ENCODE measurements at places on chromosomes 3 and 15. TPM values are rescaled to one million over a fixed set of nuclear protein-coding genes. Genes with fewer than 3 reads are reported as not detected.

TM6SF1 gene
- 1.7 TPM for total RNA-seq

GRCh38 chr3:122728186-122728585 is 47.5 kb downstream of the PARP14 start:
- no peak overlapping the region for H3K27ac ChIP-seq
- no peaks in the 10 kb centered on the region for H3K27me3 ChIP-seq
- no peak overlapping the region for H3K4me3 ChIP-seq
- no peaks in the 10 kb centered on the region for H3K4me1 ChIP-seq

- H3K4me3 ChIP-seq = no peak overlapping the region
- H3K4me1 ChIP-seq = no peaks in the 10 kb centered on the region
- H3K27ac ChIP-seq = no peak overlapping the region
- DNase-seq = no peak
Observed at GRCh38 chr3:143151004-143151731, 31.6 kb downstream of the CHST2 start.

DNA sequence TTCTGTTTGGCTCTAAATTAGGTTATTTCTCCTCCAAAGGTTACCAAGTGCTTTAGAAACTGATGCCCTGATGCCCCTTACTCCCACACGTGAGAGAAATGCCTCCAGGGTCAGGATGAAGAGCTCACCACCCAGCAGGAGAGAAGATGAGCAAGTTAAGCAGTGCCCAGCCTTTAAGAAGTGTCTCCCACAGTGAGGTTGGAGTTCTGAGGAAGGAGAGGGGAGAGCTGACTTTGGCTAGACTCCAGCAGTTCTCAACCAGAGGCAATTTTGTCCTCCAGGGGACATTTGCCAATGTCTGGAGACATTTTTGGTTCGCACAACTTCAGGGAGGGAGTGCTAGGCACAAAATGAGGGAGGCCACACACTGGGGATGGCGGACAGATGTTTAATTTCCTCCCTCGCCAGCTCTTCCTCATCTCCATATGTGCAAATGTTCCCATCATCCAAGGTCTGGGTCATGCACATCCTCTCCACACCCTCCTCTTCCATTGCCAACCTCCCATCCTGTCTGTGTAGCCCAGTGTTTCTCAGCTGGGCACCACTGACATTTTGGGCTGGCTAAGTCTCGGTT is 50.6 kb upstream of the SLC7A14 start:
- H3K4me3 ChIP-seq = no peak overlapping the region
- H3K27ac ChIP-seq = no peak overlapping the region
- no peak for DNase-seq
- no peaks in the 10 kb centered on the region for H3K4me1 ChIP-seq
- H3K36me3 ChIP-seq = no peaks in the 10 kb centered on the region
- no peaks in the 10 kb centered on the region for H3K27me3 ChIP-seq

DAPK2 gene
- total RNA-seq = 105 TPM

PP2D1 gene
- total RNA-seq = not detected

GRCh38 chr15:101293122-101293521 is 1.9 kb downstream of the SNRPA1 start:
- no peak for DNase-seq
- no peak overlapping the region for H3K27ac ChIP-seq
- H3K36me3 ChIP-seq = no peaks in the 10 kb centered on the region
- peaks cover 25% of the 10 kb centered on the region for H3K4me1 ChIP-seq
- no peak overlapping the region for H3K4me3 ChIP-seq

DNA sequence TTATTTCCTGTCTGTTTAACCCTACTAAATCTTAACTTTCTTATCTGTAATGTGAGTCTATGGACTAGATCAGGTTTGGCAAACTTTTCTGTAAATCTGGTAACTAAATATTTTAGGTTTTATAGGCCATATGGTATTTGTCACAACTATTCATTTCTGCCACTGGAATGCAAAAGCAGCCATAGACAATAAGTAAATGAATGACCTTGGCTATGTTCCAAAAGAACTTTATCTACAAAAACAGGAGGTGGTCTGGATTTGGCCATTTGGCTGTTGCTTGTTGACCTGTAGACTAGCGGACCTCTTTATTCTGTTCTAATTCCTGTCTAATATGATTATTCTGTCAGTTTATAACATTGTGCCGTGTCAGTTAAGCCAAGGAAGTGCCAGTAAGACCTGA is 314.2 kb downstream of the LPP start:
- H3K27ac ChIP-seq = peak overlapping the region; percentile 72
- no peaks in the 10 kb centered on the region for H3K36me3 ChIP-seq
- DNase-seq = no peak
- no peak overlapping the region for H3K4me3 ChIP-seq

DNA sequence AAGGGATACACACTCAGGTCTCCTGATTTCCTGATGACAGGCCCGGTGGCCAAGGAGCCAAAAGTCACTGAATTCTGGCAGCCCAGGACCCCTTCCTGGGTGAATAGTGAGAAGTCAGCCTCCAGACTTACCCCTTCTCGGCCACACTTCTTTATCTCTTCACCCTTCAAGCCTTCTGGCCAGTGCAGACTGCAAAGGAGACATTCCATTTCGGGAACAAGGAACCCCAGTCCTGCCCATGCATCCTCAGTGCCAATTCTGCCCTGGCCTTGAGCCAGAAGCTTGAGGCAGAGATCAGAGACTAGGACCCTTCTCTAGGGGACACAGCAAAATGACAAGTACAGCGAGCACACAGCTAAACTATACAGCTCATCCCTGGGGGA is 28.8 kb downstream of the GRAMD2A start:
- DNase-seq = no peak
- peaks cover 7% of the 10 kb centered on the region for H3K4me1 ChIP-seq
- H3K27me3 ChIP-seq = no peaks in the 10 kb centered on the region
- no peak overlapping the region for H3K27ac ChIP-seq
- H3K36me3 ChIP-seq = no peaks in the 10 kb centered on the region
